Pulmonary artery endothelial cell (primary cell): ENCODE measurements at places on chromosomes 12 and 14. TPM values are rescaled to one million over a fixed set of nuclear protein-coding genes. Genes with fewer than 3 reads are reported as not detected.

CTSG gene
- not detected in 2 replicates for total RNA-seq

CLEC4E gene
- not detected in 2 replicates for total RNA-seq

RIMKLB gene
- total RNA-seq = 54.4 and 130 TPM in 2 replicates

PRIMA1 gene
- total RNA-seq = not detected in 2 replicates

PLEK2 gene
- 10.4 and 11.9 TPM in 2 replicates for total RNA-seq

CAPZA3 gene
- not detected in 2 replicates for total RNA-seq

MYF5 gene
- total RNA-seq = not detected in 2 replicates

KRT5 gene
- total RNA-seq = 0.66 and 2.0 TPM in 2 replicates

NFKBIA gene
- total RNA-seq = 128 and 166 TPM in 2 replicates

SOAT2 gene
- total RNA-seq = not detected in 2 replicates

KRT72 gene
- total RNA-seq = not detected in 2 replicates

KLHDC1 gene
- total RNA-seq = 1.2 and 2.0 TPM in 2 replicates

PTHLH gene
- total RNA-seq = 3.0 and 3.4 TPM in 2 replicates

TAS2R30 gene
- 2.2 and 3.5 TPM in 2 replicates for total RNA-seq

C1QL4 gene
- 0.04 and 0.13 TPM in 2 replicates for total RNA-seq

MYF6 gene
- not detected in 2 replicates for total RNA-seq

LRRC9 gene
- total RNA-seq = not detected in 2 replicates

GALNT8 gene
- 0.40 and 2.7 TPM in 2 replicates for total RNA-seq

CLEC14A gene
- total RNA-seq = 256 and 388 TPM in 2 replicates

CRIP1 gene
- 0.46 and 1.4 TPM in 2 replicates for total RNA-seq

SAMD15 gene
- 1.8 TPM in 2 replicates for total RNA-seq

RACGAP1 gene
- 49.2 and 84.9 TPM in 2 replicates for total RNA-seq
